ENCODE measurements at places on chromosomes 2 and 18.
A peak's percentile ranks its signal among the peaks of the same experiment; 100 is the strongest.

DNA sequence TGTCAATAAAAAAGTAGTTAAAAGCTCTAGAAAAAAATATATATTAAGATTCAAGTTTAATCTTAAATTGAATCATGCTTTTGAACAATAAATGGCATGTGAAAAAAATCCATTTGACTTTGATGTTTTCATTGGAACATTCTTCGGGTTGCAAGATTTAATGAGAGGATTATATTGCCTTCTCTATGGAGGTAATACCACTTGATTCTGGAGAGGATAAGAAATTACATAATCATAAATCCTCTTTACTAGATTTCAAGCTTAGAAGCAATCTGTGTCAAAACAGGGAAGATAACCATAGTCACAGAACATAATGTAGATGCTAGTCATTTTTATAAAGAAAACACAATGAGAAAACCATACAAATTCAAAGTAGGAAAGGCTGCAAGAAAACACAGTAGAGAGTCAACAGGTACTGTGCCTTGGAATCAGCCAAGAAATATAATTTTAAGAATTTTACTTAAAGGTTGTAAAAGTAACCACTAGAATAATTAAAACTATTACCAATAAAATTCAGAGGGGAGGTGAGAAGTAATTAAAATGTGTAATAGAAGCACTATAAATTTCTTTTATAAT lies 18.7 kb upstream of the MAPRE2 start:
- DNase-seq = no peak

GRCh38 chr2:34031097-34031496 lies 432.0 kb upstream of the FAM98A start:
- DNase-seq = no peak

GRCh38 chr2:106160786-106161261 lies 33.3 kb downstream of the UXS1 start:
- DNase-seq = no peak

GRCh38 chr2:129936334-129936934 lies 43.0 kb upstream of the RAB6C start:
- DNase-seq = peak; percentile 17

GRCh38 chr2:98915751-98916358 lies 20.2 kb downstream of the CRACDL start:
- no peak for DNase-seq

- no peak for DNase-seq
Measured at GRCh38 chr2:176582990-176583481, 313.8 kb downstream of the MTX2 start.

GRCh38 chr18:45166341-45166835 lies 448.9 kb upstream of the SLC14A2 start:
- DNase-seq = no peak

- DNase-seq = no peak
Measured at GRCh38 chr2:196586511-196586991, 53.0 kb upstream of the CCDC150 start.

DNA sequence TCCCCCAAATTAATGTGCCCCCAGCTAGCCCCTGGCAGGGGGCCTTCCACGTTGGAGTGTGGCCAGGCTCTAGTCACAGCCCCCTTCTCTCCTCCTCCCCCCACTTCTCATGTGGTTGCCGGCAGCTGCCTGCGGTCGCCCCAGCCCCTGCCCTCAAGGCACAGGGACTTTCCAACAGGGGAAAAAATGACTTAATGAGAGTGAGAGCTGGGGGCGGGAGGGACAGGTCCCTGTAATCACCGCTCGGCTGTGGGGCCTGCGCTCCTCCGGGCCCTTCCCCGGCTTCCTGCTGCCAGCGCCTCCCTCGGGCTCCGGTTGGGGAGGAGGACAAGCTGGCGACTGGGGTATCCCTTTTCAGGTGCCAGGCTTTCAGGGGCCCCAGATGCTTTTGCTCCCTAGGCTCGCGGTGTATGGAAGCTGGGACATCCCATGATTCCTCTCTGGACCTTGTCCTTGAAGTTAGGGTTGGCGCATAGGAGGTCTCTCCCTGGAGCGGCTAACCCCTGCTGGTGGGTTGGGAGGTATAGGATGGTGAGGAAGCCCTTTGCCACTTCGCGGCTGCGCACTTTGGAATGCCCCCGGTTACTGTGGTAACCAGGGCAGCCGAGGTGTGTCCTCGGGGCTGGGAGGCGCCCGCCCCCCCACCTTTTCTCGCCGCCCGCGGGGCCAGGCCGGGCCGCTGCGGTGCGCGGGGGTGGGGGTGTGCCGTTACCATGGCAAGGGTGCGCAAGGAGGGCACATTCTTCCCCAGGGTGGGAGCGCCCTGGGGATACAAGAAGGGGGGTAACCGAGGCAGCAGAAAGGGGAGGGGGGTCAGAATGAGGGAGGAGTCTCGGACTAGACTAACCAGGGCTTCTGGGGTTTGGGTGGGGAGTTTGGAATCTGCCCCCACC lies 16.1 kb downstream of the WNT10A start:
- no peak for DNase-seq

GRCh38 chr18:27136208-27136535 lies 48.9 kb downstream of the CHST9 start:
- no peak for DNase-seq

DNA sequence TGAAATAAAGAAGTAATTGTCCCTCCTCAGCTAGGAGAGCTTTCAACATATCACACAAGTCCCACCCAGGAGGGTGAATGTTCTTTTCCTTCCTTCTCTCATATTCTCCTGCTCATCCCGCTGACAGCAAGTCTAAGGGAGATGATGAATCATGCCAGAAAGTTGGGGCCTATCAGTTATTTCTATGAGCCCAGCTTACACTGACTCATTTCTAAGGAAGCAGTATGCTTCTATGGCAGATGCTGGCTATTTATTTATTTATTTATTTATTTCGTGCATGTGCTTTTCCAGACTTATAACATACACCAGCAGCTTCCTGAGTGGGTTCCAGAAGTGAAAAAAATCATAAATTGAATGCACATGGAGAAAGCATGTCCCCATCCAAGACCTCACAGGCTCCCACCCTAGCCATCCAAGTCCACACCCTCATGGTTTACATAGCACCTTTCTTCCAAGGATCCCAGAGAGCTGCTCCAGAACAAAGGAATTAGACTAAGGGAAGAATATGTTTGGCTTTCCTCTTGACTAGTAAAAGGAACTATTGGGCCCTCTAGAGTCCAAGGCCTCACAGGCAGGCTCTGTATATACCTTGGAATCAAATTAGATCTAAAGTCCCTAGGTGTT lies 1074.2 kb upstream of the ZEB2 start:
- no peak for DNase-seq

GRCh38 chr2:75431763-75432162 lies 129.0 kb downstream of the EVA1A start:
- no peak for DNase-seq

- DNase-seq = no peak
Measured at GRCh38 chr18:44098551-44099098, 582.1 kb upstream of the SETBP1 start.

DNA sequence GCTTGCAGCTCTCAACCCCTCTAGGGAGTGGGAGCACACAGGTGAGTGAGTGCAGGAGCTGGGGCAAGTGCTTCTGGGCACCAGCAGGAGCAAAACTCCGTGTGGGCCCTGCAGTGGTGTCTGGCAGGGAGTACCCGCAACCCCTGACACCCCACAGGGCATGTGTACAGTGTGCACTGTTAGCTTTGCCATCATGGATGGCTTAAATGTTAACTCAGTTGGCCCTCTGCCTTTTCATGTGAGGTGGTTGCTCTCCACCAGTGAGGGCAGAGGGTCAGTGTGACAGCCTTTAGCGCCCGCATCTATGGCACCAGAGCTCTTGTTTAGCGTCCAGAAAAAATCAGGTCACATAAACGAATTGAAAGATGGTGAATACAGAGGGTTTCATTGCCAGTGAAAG lies 92.7 kb downstream of the TPGS2 start:
- DNase-seq = no peak

DNA sequence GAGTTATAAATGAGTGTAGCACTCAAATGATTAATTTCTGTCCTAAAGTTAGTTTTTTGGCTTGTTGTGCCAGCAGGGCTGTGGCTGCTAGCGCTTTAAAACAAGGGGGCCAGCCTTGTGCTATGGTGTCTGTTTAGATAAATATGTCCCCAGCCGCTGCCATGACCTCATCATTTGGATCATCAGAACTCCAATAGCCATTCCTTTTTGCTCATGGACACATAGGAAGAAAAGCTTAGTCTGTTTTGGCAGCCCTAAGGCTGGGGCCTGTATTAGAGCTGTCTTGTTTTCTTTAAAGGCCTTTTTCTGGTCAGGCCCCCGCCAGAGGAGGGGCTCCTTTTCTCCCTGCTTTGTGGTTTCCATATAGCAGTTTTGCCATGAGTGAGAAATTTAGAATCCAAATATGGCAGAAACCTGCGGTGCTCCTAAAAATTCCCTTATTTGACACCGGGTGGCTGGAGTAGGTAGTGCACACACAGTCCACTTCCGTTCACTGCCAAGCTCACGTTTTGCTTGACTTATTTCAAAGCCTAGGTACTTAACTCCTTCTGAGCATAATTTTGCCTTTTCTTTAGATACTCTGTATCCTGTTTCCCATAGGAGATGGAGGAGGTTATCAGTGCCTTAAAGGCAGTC lies 60.4 kb upstream of the SLC35G4 start:
- no peak for DNase-seq

GRCh38 chr2:186573531-186573930 lies 16.3 kb upstream of the ITGAV start:
- DNase-seq = no peak

DNA sequence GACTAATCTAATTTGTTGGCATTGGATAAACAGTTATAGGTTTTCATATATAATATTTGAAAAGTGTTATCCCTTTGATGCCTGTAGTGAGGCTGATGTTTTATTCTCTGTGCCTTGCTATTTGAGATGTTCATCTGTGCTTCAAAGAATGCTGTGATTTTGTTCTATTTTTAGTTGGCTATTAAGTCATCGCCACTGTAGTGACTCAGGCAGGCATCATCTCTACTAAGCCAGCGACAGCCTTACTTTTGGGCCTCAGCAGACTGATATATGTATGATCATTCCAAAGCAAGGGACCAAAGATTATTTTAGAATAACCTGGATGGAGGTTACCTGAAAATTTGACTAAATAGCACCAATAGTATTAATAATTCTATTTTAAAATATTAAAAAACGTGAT lies 1674.5 kb upstream of the NXPH2 start:
- DNase-seq = no peak

- no peak for DNase-seq
Measured at GRCh38 chr18:58456625-58457024, 172.3 kb downstream of the ALPK2 start.

GRCh38 chr2:134718817-134719814 lies at the start of gene TMEM163:
TSS of gene TMEM163 (minus strand) at chr2:134719000.
- DNase-seq = peak; percentile 14

DNA sequence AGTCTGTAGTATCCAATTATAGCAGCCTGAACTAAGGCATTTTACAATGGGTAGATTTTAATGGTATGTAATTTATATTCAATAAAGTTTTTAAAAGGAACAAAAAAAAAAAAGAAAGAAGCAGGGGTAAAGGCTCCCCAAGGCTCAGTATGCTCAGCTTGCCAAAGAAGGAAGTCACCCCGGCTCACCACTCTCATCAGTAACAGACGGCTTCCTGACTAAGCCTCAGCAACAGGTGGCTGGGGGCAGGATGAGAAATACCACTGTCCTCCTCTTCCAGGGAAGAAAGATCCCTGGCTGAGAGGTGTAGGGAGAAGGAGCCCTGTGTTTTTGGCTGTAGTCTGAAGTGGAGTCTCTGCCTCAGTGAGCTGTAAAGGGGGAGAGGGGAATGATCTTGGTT lies 121.2 kb downstream of the ARHGEF4 start:
- no peak for DNase-seq

- DNase-seq = no peak
Measured at GRCh38 chr2:171391532-171391931, 42.3 kb downstream of the METTL8 start.

- DNase-seq = no peak
Measured at GRCh38 chr18:47263430-47264307, 12.2 kb upstream of the SKOR2 start.

All from NCI-H1436 (cell line).